Left lobe of liver (tissue), 2 donors: ENCODE measurements at places on chromosomes 6 and 20. TPM values are rescaled to one million over a fixed set of nuclear protein-coding genes. Genes with fewer than 3 reads are reported as not detected.

Gene ZNF311
- 0.68 TPM for total RNA-seq

Gene FAM217A
- not detected for total RNA-seq

Gene RCAN2
- 1.2 TPM for total RNA-seq

Gene HS3ST5
- total RNA-seq = not detected

Gene B4GALT5
- 10.5 TPM for total RNA-seq

Gene SLC22A7
- 269 TPM for total RNA-seq

Gene HLA-DRB5
- total RNA-seq = 2.1 TPM

Gene SYCP2L
- 0.43 TPM for total RNA-seq

Gene TFAP2C
- 0.13 TPM for total RNA-seq

Gene KHDC1L
- not detected for total RNA-seq

Gene OR12D3
- total RNA-seq = not detected

Gene PDE7B
- 3.4 TPM for total RNA-seq

Gene NOTCH4
- total RNA-seq = 9.6 TPM

Gene ADAT2
- 4.6 TPM for total RNA-seq
